ENCODE measurements at places on chromosomes 7 and 10. TPM values are rescaled to one million over a fixed set of nuclear protein-coding genes. Genes with fewer than 3 reads are reported as not detected.

GRCh38 chr7:151868396-151869108 lies 8.4 kb downstream of the PRKAG2 start:
- DNase-seq, result no peak

DNA sequence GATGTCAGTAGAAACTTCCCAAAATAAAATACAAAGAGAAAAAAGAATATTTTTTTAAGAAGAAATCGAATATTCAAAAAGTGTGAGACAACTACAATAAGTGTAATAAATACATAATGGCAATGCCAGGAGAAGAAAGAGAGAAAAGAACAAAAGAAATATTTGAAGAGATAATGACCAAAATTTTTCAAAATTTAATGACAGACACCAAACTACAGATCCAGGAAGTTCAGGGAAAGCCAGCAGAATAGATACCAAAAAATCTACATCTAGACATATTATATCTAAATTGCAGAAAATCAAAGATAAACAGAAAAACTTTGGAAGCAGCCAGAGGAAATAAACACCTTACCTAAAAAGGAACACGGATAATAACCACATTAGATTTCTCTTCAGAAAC lies 66.8 kb upstream of the CDK1 start:
- no peak for DNase-seq

The CYP3A7 gene
- total RNA-seq, result not detected

DNA sequence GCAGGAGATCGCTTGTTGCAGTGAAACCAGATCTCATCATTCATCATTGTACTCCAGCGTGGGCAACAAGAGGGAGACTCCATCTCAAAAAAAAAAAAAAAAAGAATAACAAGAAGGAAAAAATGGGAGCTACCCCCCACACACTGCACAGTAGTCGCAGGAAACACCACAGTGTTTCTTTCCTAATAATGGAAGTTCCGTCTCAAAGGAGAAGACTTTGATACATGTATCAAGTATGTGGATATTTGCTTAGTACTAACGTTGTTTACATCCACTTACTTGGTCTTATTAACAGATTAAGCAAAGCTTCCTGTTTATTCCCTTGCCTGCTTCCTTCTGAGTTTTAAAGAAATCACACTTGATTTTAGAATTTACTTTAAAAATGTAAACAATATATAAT lies 22.2 kb downstream of the YAE1 start:
- DNase-seq, result no peak

The PKD2L1 gene
- not detected for total RNA-seq

DNA sequence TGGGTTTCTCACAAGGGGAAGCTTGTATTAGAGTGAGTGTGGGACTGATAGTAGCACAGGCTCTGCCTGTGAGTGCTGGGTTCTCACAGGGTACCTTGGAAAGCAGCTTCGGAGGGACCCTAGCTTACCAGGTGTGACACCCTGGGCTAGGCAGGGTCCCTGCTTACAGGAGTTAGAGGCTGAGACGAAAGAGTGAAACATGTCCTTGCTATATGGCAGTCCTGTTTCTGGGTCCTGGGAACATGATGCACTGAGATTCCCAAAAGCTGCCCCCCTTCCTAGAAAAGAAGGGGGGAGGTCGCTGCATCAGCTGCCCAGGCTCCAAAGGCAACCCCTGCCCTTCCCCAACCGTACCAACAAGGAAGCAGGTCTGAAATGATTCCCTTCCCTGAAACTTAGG lies 6.3 kb upstream of the ARHGAP22 start:
- DNase-seq, result no peak

- no peak for DNase-seq
Observed at GRCh38 chr10:112336556-112337201, 37.2 kb upstream of the ACSL5 start.

DNA sequence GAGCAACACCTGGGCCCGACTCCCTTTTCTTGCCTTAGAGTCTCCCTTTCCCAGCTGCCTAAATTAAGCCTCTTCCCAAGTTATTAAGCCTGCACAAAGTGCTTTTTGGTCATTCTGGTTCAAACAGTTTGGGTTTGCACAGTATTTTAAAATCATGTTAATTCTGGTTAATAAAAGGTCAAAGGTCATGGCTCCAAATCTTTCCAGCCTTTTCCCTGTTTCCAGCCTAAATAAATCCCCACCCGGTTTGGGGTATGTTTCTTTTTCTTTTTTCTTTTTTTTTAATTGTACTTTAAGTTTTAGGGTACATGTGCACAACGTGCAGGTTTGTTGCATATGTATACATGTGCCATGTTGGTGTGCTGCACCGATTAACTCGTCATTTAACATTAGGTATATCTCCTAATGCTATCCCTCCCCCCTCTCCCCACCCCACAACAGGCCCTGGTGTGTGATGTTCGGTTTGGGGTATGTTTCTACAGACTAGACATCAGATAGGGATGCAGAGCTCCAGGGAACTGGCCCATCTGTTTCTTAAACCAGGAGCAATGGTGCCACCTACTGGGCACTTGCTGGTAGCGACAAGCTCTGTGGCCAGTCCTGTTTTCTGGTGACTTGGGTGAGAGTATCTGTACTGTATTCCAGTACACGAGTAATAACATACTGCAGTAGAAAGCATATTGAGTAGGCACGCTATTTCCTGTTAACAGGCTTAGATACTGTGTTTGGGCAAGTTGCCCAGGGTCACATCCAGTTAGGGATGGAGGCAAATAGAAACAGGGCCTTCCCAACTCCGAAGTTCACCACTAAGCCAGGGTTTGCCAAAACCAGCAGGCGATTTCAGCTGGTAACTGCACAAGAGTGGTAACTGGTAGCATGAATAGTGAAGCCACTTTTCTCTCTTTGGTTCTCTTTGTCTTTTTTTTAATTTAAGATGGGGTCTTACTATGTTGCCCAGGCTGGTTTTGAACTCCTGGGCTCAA lies 60.6 kb upstream of the TRIM8 start:
- DNase-seq, result peak; percentile 70

DNA sequence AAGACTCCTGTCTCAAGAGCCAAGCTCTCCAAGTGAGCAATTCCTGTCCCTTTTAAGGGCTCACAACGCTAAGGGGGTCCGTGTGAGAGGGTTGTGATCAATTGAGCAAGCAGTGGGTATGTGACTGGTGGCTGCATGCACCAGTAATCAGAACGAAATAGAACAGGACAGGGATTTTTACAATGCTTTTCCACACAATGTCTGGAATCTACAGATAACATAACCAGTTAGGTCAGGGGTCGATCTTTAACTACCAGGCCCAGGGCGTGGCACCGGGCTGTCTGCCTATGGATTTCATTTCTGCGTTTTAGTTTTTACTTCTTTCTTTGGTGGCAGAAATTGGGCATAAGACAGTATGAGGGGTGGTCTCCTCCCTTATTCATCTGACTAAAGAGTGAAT lies 54.9 kb upstream of the SP4 start:
- no peak for DNase-seq

GRCh38 chr7:37320848-37321468 lies 127.7 kb downstream of the ELMO1 start:
- DNase-seq, result no peak

The RADIL gene
- total RNA-seq, result 2.2 TPM

DNA sequence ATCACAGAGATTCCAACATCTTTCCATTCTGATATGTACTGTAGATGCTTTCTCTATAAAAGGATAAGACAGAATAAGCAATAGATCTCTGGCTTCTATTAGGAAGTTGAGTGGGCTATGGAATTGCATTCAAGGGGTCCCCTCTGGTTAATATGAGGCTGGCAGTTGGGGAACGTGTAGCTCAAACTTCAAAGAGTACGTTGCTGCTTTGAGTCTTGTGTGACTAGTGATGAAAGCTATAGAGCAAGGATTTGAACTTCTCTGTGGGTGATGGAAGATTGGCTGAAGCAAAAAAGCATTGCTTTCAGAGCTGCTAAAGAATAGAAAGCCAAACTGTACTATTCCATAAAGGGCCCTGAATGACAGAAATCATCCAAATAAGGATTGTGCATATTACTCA lies 6.4 kb downstream of the WEE2 start:
- no peak for DNase-seq

The TMEM229A gene
- total RNA-seq, result not detected

- peak; percentile 32 for DNase-seq
Observed at GRCh38 chr7:100825751-100826513, 1.4 kb downstream of the EPHB4 start.

The LIPN gene
- total RNA-seq, result not detected

- DNase-seq, result no peak
Observed at GRCh38 chr7:120272701-120273475, at the start of gene KCND2. Gene KCND2 (plus strand): TSS chr7:120273175.

DNA sequence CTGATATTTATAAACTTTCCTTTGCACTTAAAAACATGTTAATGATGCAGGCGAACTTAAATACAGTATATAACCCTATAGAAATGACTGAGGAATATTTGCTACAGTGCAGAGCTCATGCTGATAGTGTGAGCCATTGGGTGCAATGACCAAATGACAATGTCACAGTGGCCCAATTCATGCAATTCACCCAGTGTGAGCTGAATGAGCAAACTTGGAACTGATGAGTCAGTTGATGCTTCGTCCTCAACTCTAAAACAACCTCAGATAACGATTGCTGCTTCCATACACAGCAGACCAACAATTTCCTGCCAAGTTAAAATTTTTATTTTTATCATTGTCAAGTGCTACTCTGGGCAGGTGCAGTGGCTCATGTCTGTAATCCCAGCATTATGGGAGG lies 12.1 kb upstream of the ZC3HAV1L start:
- DNase-seq, result no peak

- peak; percentile 24 for DNase-seq
Observed at GRCh38 chr7:79461660-79462059, 8.2 kb upstream of the MAGI2 start.

- DNase-seq, result no peak
Observed at GRCh38 chr10:12308736-12309375, 40.5 kb upstream of the CAMK1D start.

- no peak for DNase-seq
Observed at GRCh38 chr7:77830649-77831355, 32.2 kb downstream of the PHTF2 start.

- peak; percentile 14 for DNase-seq
Observed at GRCh38 chr7:379456-380138, 89.6 kb downstream of the FOXL3 start.

The SP8 gene
- 1.4 TPM for total RNA-seq

DNA sequence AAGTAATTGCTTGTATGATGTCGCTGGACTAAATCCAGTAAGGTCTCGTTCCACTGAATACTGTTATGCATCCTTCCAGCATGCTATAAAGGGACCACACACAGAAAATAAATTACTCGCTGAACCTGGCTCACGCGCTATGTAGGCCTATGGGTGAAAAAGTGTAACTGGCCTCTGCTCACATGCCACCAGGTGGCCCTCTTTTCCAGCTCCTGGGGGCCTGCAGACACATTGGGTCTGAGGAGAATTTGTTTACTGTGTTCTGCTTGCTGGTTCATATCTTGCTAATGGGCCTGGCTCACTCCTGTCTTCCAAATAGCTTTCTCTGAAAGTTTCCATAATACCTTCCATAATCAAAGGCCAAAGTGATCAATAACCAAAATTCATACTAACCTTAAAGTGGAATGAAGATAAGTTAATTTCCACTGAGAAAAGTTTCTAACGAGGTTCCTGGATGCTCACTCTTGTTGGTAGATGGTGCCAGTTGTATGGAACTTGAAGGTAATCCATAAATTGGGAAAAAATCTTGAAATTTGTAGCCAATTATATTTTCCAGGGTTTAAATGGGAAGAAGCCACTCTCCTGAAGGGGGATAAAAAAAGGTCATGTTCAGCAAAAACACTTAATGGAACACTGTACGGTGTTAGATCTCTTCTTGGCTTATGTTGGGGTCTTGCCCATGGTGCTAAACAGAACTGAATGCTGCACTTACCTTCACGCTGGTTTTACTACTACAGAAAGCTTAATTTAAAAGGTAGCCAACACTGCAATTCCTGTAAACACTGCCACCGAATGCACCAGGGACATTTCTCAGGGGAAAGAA lies 27.0 kb upstream of the ZPBP start:
- no peak for DNase-seq

DNA sequence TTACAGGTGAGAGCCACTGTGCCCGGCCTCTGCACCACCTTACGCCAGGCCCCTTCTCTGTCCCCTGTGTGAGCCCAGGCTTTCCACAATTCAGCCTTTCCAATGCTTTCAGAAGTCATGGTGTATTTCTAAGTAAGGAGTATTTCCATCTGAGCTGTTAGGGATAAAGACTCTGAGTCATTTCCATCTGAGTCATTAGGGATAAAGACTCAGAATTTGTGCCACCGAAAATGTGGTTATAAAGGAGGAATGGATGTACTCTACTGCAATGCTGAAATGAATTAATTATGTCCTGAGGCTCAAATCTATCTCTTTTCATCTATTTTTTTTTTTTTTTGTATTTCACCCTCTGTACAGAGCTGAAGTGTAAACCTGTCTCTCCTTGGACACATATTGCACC lies 84.0 kb downstream of the GATA3 start:
- DNase-seq, result peak; percentile 30

- no peak for DNase-seq
Observed at GRCh38 chr10:77006836-77007511, 630.6 kb downstream of the KCNMA1 start.

DNA sequence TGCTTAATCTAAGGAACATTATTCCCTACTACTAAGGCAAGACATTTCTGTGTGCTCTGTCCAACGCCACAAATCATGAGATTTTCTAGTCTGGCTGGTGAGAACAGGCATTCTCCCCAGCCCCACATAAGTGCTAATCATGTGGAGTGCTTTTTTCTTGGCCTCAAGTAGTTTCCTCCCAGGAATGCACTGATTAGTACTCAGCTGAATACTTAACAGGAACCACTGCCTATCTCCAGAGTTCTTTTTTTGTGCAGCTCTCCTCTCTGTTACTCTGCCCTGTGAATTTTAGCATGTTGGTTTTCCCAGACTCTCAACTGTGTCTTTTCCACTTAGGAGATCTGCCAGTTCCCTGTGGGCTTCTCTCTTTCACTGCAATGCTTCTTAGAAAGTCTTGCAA lies 1098.5 kb upstream of the LRRTM3 start:
- no peak for DNase-seq

DNA sequence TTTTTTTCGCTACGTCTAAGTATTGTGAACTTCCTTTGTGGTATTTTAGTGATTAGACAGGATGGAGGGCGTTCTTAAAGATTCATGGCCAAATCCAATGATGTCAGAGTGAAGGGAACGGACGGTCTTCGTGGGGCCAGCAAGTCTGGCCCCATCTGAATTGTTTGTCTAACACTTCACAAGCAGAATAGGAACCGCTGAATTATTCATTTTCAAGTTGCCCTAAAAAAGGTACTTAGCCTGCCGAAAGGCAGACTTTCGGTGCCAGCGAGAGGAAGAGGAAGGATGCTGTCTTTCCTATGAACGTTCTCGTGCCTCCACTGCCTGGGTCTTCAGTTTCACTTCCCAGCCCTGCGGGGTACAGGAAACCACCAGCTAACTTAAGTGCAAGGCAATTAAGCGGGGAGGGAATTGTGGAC lies 145.7 kb upstream of the SH2B2 start:
- DNase-seq, result no peak

GRCh38 chr10:16927546-16927945 lies 110.3 kb upstream of the RSU1 start:
- no peak for DNase-seq

GRCh38 chr10:74882831-74883230 lies 56.4 kb downstream of the KAT6B start:
- DNase-seq, result no peak

GRCh38 chr7:55164527-55164926 lies 145.7 kb downstream of the EGFR start:
- DNase-seq, result no peak

The ZNF804B gene
- total RNA-seq, result not detected

The PCDH15 gene
- total RNA-seq, result not detected

GRCh38 chr7:136359333-136359903 lies 382.3 kb upstream of the MTPN start:
- DNase-seq, result no peak
